ENCODE measurements at places on chromosomes 11 and 22.

DNA sequence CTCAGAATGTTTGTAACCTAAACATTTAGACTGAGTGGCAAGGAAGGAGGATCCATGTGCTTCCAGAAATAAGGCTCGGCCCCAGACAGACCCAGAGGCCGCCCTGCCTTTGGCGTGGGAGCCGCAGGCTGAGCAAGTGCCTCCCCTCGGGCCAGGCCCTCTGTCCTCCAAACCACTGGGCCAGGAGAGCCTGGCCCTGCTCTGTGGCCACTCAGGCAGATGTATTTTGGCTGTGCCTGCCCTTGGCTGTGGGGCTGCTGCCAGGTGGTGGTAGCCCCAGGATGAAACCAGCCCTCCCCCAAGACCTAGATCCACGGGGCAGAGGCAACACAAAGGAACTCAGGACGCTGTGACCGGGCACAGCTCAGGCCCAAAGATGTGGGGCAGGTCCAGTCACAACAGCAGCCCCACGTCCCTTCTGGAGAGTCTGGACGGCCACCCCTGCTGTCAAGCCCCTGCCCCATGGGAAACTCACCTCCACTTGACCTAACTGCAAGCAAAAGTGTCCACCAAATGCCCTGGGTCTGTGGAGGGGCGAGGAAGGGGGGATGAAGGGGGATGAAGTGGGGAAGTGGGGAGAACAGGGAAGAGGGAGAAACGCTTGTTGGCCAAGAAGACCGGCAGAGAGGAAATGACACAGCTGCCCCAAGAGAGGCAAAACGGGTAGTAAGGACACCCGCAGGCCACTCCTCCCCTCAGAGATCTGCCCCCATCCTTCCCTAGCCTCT, 24.0 kb downstream of the PISD start:
- DNase-seq = peak; percentile 67

- no peak for DNase-seq
Observed at GRCh38 chr11:112958670-112959069, 2.5 kb upstream of the NCAM1 start.

- no peak for DNase-seq
Observed at GRCh38 chr22:30944986-30945385, 23.6 kb downstream of the MORC2 start.

DNA sequence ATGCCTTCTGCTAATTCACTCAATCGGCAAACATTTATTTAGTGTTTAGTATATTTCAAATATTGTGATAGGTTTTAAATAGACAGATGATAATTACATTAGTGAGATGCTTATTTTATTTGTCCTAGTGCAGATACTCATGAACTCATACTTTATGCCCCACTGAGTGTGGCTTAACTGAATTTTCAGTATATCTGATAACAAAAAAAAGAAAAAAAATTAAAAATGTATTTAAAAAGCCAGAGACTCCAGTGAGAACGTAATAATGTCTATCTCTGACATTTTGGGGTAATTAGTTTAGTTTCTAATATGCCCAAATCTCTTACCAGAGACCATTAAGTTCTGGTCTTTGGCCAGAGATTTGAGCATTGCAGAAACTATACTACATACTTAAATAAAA, 332.6 kb upstream of the CHORDC1 start:
- DNase-seq = no peak

DNA sequence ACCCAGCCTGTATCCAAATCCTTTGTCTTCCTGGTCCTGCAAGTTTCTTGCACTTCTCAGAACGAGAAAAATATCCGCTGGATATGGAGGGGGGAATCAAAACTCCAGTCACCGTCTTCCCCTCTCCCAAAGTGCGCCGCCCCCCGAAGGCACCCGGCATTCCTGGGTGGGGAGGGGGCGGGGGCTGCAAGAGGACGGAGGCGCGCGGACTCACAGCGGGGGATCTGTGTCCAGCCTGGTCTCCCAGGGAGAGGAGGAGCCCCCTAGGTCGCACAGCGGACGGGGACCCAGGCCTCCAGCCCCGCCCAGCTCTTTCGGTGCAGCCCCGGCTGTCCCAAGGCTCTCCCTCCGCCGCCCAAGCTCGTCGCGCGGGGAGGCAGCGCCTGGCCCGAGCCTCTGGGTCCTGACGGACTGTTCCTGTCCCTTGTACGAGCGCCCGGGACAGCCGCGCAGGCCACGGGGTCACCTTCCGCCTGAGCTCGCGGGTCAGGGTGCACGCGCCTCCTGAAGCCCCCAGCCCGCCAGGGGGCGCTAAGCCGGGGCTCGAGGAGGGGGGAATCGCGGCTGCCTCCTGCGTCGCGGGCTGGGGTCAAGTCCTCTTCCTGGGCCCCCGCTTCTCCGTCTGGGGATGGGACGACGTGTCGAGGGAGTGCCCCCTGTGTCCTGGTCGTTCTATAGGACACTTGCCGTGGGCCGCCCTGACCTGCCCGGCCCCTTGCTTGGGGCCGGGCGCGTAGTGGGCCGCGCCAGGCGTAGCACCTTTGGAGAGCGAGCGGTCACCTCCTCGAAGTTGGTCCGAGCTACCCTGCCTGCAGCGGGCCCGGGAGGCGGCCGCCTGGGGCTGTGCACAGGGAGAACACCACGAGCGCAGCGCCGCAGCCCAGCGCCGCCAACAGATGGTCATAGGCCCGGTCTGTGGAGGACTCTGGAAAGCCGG, 2.4 kb upstream of the WNT11 start:
- DNase-seq = peak; percentile 46

GRCh38 chr22:38674888-38675287, 6.9 kb upstream of the TOMM22 start:
- peak; percentile 49 for DNase-seq

GRCh38 chr22:37244114-37244921, at the start of gene RAC2:
TSS of gene RAC2 (minus strand) at chr22:37244269. CDS start at chr22:37244148, 121 bp downstream.
- peak; percentile 68 for DNase-seq

DNA sequence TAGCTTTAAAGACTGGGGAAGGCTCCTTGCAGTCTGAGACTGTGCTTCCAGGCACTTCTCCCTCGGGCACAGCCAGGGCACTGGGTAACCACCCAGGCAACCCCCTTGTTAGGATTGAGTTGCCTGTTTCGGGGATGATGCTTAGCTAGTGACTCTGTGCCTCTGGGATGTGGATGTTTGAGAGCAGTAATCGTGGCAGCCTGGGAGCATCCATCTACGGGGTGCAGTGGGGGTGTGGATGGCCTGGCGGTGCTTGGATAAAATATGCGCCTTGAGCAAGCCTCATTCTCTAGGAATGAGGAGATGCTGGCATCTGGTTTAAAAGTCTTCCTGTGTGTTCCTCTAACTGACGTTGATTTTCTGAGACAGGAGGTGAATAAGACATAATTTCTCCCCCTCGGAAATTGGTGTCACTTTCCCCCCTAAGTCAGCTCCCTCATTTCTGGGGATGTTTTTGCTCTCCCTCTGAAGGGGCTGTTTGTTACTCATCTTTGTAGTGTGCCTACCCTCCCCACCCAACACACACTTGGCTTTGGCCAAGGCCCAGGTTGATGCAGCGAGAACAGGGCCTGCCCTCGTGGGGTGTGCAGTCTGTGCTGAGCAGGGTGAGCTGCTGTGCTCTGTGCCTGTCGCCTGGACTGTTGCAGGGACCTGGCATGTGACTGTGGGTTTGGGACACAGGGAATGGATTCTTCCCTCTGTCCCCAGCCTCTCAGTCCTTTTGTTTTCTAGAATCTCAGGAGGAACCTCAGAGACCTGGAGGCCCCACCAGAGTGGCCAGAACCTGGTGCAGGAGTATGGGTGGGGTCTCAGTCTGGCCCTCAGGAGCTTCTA, 2.0 kb downstream of the GNAZ start:
- no peak for DNase-seq

DNA sequence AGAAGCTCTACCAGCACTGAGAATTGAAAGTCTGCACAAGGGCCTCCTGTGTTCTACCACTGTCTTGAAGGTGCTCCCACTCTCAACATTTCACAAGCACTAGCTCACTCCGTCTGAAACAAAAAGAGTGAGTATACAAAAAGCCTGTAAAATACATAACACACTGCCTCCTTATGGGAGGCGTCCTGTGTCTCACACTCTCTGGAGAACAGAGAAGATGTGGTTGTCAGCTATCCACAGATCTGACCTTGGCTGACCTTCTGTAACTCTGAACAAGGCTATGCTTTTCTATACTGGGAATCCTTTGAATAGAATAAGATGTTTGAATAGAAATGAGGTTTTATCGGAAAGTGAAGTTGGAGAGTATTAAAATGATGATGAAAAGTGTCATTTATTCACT, 171.3 kb upstream of the TMEM45B start:
- DNase-seq = no peak

DNA sequence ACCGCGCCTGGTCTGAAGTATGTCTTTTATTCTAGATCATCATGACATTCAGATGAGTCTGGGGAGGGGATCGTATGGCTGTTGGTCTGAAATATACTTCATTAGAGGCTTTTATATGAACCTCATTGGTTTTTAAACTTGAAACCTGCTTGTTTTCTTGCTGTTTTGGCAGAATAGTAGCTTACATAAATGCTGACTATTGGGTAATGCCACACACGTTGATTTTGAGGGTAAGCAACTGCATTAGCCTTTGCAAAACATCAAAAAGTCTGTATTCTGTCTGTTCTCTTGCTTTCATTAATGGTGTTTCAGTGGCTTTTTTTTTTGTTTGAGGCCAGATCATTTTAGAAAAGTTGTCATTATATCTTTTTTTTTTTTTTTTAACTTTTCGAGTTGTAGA, 14.2 kb downstream of the PPME1 start:
- DNase-seq = no peak

DNA sequence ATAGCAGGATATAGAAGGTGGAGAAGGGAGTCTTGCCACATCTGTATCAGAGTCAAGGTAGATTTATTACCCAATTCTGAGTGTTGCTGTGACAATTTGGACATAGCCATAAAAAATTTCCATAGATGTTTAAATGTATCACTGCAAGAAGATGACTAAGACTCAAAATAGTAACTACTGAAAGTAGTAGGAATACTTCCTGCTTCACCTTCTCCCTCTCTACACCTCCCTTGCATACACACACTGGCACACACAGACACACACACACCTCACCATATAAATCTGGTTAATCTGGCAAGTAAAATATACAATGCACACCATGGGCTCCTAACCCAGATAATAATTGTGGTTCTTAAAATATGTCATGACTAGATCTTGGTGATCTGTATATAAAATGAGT, 5.2 kb upstream of the ZDHHC13 start:
- no peak for DNase-seq

DNA sequence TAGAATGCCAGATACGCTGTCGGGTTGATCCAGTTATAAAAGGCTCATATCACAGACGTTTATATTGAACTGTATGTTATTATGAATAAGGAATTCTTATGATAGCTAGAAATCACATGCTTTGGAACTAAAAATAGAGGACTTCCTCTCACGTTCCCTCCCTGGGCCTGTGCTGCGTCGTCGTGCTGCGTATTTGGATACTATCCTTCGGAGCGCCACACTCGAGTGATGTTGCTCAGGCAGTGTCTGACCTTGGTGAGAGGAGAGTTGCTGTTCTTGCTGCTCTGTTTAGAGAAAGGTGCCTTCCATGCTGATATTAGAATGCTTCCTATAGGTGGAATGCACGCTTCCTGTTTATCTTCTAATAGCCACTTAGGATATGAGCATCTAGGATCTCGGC, 20.2 kb upstream of the ST14 start:
- no peak for DNase-seq

GRCh38 chr11:74380746-74381439, 17.3 kb downstream of the PGM2L1 start:
- no peak for DNase-seq

GRCh38 chr11:44304091-44305025, 5.6 kb downstream of the ALX4 start:
- no peak for DNase-seq

DNA sequence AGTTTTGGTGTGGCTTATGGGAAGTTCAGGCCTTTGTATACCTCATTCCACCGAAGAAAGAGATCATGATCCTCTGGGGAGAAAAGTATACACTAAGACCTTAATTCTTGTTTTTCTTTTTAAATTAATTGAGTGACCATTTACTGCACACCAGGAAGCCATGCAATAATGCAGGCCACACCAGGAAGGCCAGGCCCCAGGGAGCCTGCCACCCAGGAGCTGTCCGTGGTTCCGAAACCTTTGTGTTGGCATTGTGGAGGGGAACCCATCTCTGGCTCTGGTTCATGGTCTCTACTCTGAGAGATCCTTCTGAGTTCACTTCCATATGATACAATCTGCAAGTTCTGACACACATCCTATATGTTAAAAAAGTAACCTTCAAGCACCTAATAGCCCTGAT, 291.8 kb downstream of the MIAT start:
- no peak for DNase-seq

GRCh38 chr22:40510631-40511364, 125.7 kb downstream of the MRTFA start:
- no peak for DNase-seq

GRCh38 chr11:95363708-95364107, 132.7 kb upstream of the SESN3 start:
- DNase-seq = no peak

DNA sequence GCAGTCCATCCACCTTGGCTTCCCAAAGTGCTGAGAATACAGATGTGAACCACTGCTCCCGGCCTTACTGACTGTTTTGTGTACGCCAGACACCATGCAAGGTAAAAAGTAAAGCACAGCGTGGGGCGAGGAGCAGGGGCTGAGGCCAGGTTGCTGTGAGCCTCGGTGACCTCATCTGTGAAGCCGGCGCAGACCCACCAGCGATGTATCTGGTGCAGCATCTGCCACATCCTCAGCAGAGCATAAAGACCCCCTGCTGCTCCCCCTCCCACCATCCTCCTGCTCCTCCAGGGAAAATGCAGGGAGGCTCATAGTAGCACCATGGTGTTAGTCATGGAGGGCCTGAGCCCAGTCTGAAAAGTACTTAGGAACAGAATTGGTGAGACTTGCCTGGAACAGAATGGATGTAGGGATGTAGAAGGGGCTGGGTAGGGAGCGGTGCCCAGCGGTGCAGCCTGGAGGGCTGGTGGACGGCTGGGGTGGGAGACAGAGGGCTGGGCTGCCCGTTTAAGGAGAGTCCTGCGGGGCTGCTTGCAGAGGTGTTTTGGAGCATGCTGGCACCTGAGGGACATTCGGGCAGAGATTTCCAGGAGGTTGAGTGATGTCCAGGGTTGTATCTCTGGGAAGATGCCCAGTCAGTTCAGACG, 462.4 kb downstream of the BRD1 start:
- DNase-seq = no peak

- DNase-seq = peak; percentile 78
Observed at GRCh38 chr11:17906436-17906835, 106.4 kb downstream of the SERGEF start.

DNA sequence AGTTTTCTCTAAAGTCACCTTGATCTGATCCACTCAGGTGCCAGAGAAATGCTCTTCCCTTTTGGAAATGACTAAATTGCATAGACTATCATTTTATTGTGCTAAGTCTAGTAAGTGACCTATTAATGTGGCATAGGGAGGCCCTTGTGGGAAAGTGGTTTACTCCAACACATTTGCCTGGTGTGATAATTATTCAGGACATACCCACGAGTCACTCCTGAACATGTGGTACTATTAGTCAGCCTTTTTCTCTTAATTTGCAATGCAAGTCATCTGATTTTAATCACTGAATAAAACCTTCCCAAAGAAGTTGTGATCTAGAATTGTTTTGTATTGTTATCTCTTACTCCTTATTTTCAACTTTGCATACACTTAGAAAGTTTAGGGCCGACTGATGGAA, 148.7 kb downstream of the OR4C45 start:
- DNase-seq = no peak

GRCh38 chr11:63879598-63880402, 37.2 kb downstream of the RCOR2 start:
- DNase-seq = no peak

- no peak for DNase-seq
Observed at GRCh38 chr11:129315781-129316579, 59.7 kb upstream of the BARX2 start.

- DNase-seq = peak; percentile 43
Observed at GRCh38 chr11:84648471-84648870, 978.7 kb downstream of the DLG2 start.
